ENCODE measurements at places on chromosomes 6 and 20. TPM values are rescaled to one million over a fixed set of nuclear protein-coding genes. Genes with fewer than 3 reads are reported as not detected.
A peak's percentile ranks its signal among the peaks of the same experiment; 100 is the strongest.

The TEAD3 gene
- 19.2 TPM for total RNA-seq

The RXRB gene
- total RNA-seq: 27.4 TPM

GRCh38 chr20:59577809-59578435, 26.4 kb upstream of the PHACTR3 start:
- H3K27ac ChIP-seq: no peak overlapping the region
- DNase-seq: no peak
- H3K36me3 ChIP-seq: no peaks in the 10 kb centered on the region
- no peak overlapping the region for H3K4me3 ChIP-seq

GRCh38 chr6:123902738-123903313, 99.2 kb downstream of the NKAIN2 start:
- no peaks in the 10 kb centered on the region for H3K27me3 ChIP-seq
- H3K36me3 ChIP-seq: no peaks in the 10 kb centered on the region
- no peak overlapping the region for H3K27ac ChIP-seq
- H3K4me3 ChIP-seq: no peak overlapping the region
- no peak for DNase-seq

- H3K27ac ChIP-seq: no peak overlapping the region
- peaks cover 29% of the 10 kb centered on the region for H3K36me3 ChIP-seq
- DNase-seq: no peak
- H3K4me3 ChIP-seq: no peak overlapping the region
Measured at GRCh38 chr20:5552154-5552553, 198.0 kb upstream of the SHLD1 start.

DNA sequence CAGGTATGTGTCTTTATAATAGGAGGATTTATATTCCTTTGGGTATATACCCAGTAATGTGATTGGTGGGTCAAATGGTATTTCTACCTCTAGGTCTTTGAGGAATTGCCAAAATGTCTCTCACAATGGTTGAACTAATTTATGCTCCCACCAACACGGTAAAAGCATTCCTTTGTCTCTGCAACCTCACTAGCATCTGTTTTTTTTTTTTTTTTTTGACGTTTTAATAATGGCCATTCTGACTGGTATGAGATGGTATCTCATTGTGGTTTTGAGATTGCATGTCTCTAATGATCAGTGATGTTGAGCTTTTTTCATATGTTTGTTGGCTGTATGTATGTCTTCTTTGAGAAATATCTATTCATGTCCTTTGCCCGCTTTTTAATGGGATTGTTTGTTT, 144.9 kb upstream of the RGS17 start:
- H3K27me3 ChIP-seq: no peaks in the 10 kb centered on the region
- no peak overlapping the region for H3K4me3 ChIP-seq
- DNase-seq: no peak
- H3K4me1 ChIP-seq: no peaks in the 10 kb centered on the region

- peaks cover 13% of the 10 kb centered on the region for H3K36me3 ChIP-seq
- no peak overlapping the region for H3K4me3 ChIP-seq
- H3K27ac ChIP-seq: no peak overlapping the region
- H3K4me1 ChIP-seq: no peaks in the 10 kb centered on the region
Measured at GRCh38 chr6:161117942-161118341, 126.4 kb downstream of the MAP3K4 start.

The BPI gene
- total RNA-seq: 1.8 TPM

The OR12D2 gene
- not detected for total RNA-seq

DNA sequence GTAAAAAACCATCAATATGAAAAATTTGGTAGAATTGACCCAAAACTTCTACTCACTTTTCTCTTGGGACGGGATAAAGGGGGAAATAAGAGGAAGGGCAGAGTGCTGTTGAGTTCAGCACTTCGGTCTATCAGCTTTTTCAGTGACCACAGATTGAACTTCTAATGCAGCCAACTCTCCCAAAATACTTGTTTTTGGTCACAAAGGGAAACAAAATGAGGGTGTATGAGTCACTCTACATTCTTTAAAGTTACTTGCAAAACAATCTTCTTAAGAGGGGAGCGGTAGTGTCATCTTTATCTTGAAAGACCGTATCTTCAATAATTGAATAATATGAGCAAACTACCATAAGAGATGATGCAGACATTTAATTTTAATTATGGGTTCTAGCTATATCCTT, 661.3 kb downstream of the CD109 start:
- no peak for DNase-seq
- H3K27me3 ChIP-seq: no peaks in the 10 kb centered on the region
- no peak overlapping the region for H3K4me3 ChIP-seq
- H3K4me1 ChIP-seq: no peaks in the 10 kb centered on the region
- H3K27ac ChIP-seq: no peak overlapping the region
- no peaks in the 10 kb centered on the region for H3K36me3 ChIP-seq

The NRSN1 gene
- total RNA-seq: 0.17 TPM

The CBLN4 gene
- 0.15 TPM for total RNA-seq

- H3K4me3 ChIP-seq: no peak overlapping the region
- no peak overlapping the region for H3K27ac ChIP-seq
- H3K36me3 ChIP-seq: no peaks in the 10 kb centered on the region
- DNase-seq: no peak
- H3K4me1 ChIP-seq: no peaks in the 10 kb centered on the region
Measured at GRCh38 chr6:148416330-148416965, 73.8 kb downstream of the SASH1 start.

The SPTLC3 gene
- total RNA-seq: 18.9 TPM

The PARD6B gene
- total RNA-seq: 41.8 TPM

The CST5 gene
- total RNA-seq: 0.37 TPM

DNA sequence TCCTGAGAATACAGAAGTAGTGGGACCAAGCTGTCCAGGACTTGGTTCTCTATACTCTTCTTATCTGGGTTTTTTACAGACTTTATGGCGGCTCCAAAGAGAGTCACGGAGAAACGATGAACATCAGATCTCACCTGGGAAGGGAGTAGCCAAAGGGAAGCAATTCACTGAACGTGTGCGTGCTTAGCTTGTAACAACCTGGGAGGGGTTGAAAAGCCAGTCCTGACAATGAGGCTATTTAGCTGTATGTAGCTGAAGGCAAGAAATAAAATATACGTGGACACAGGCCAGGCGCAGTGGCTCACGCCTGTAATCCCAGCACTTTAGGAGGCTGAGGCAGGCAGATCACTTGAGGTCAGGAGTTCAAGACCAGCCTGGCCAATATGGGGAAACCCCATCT, 18.2 kb upstream of the RBL1 start:
- DNase-seq: no peak
- no peak overlapping the region for H3K27ac ChIP-seq
- H3K27me3 ChIP-seq: no peaks in the 10 kb centered on the region
- no peaks in the 10 kb centered on the region for H3K36me3 ChIP-seq
- H3K4me3 ChIP-seq: no peak overlapping the region

The OR2B6 gene
- not detected for total RNA-seq

GRCh38 chr6:135012764-135013163, 41.9 kb downstream of the HBS1L start:
- H3K27ac ChIP-seq: no peak overlapping the region
- no peaks in the 10 kb centered on the region for H3K4me1 ChIP-seq
- H3K36me3 ChIP-seq: no peaks in the 10 kb centered on the region
- no peak overlapping the region for H3K4me3 ChIP-seq
- H3K27me3 ChIP-seq: no peaks in the 10 kb centered on the region

The CTAGE9 gene
- total RNA-seq: not detected

DNA sequence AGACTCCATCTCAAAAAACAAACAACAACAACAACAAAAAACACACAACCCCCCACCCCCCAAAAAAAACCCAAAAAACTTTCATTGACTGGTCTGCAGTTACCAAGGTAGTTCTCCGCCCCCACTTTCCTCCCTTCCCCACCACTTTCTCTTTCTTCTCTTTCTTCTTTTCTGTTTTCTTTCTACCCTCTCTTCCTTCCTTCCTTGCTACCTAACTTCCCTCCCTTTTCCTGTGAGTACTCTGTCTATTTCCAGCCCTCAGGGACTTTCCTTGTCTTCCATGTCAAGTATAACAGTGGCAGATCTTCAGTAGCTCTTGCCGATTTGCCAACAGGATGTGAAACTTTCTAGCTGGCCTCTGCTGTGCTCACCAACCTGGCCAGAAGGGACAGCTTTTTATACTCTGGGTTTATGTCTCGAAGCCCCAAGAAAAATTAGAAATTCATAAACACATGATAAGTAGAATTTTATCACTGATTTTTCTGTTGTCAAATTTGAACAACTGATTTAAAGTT, 399.5 kb downstream of the QKI start:
- no peaks in the 10 kb centered on the region for H3K4me1 ChIP-seq
- no peaks in the 10 kb centered on the region for H3K36me3 ChIP-seq
- H3K27ac ChIP-seq: no peak overlapping the region
- H3K4me3 ChIP-seq: no peak overlapping the region
- DNase-seq: no peak
- no peaks in the 10 kb centered on the region for H3K27me3 ChIP-seq

GRCh38 chr20:24765316-24766142, 183.5 kb upstream of the CST7 start:
- DNase-seq: no peak
- H3K36me3 ChIP-seq: no peaks in the 10 kb centered on the region
- no peak overlapping the region for H3K27ac ChIP-seq
- no peaks in the 10 kb centered on the region for H3K27me3 ChIP-seq

DNA sequence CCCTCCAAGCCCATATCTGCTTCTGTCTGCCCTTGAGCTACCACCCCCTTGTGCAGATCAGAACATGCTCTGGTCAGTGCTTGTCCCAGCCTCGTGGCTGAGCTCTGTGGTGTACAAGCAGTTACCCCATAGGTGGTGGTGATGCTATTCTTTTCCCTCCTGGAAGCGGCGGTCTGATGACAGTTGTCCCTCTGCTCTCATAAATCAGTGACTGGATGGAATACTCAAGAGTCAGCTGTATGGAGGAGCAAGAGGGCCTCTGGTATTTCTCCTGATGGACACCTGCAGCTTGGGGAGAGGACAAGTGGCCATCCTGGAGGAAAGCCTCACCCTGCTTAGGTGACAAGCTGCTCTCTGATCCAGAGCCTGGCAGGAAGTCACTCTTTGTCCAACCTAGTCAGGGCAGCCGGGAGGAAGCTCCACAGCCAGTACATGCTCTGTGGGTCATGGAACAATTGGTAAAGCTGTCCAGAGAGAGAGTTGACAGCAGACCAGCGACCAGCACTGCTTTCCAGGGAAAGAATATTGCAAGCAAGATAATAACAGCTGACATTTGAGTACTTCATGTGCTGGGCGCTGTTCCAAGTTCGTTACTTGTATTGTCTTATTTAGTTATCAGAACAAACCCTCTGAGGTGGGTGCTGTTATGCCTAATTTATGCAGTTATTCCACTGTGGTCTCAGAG, 47.1 kb downstream of the SCAND1 start:
- no peaks in the 10 kb centered on the region for H3K27me3 ChIP-seq
- peaks cover 8% of the 10 kb centered on the region for H3K4me1 ChIP-seq
- peak overlapping the region; percentile 46 for H3K27ac ChIP-seq

- no peaks in the 10 kb centered on the region for H3K4me1 ChIP-seq
- no peaks in the 10 kb centered on the region for H3K27me3 ChIP-seq
Measured at GRCh38 chr6:52499026-52499425, 77.8 kb downstream of the TRAM2 start.

DNA sequence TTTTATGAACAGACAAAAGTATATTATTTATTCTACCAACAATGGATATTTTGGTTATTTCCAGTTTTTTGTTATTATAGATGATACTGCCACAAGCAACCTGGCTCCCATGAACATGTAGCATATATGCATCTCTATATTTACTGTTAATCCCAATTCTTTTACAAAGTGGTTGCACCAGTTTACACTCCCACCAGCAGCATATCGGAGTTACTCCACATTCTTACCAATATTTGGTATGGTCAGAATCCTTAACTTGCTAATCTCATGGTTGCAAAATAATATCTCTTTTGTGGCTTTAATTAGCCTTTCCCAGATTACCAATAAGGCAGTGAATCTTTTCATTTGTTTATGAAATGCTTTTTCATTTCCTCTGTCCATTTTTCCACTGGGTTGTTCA, 137.6 kb upstream of the CDYL start:
- no peaks in the 10 kb centered on the region for H3K36me3 ChIP-seq
- no peak for DNase-seq
- no peaks in the 10 kb centered on the region for H3K4me1 ChIP-seq
- H3K27me3 ChIP-seq: no peaks in the 10 kb centered on the region

DNA sequence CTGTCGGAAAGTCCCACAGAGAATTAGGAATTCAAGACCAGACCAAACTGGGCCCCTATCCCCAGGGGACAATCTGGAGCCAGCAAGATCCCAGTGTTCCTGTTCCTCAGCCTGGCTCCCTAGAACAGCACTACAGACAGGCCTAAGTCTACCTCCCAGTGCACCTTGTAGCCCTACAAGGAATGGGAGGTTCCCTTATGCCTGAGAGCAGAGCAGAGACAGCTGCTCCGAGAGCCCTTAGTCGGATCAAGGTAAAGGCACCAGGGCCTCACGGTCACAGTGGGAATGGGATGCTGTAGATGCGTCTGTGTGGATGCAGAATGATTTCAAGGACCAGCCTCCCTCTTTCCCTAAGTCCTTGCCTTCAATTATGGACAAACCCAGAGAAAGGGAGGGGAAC, 204.5 kb upstream of the STXBP5 start:
- H3K27ac ChIP-seq: no peak overlapping the region
- no peaks in the 10 kb centered on the region for H3K4me1 ChIP-seq
- H3K36me3 ChIP-seq: no peaks in the 10 kb centered on the region
- no peak overlapping the region for H3K4me3 ChIP-seq
- DNase-seq: no peak

- no peak for DNase-seq
- no peaks in the 10 kb centered on the region for H3K36me3 ChIP-seq
- peaks cover 2% of the 10 kb centered on the region for H3K27me3 ChIP-seq
- H3K4me1 ChIP-seq: no peaks in the 10 kb centered on the region
- H3K27ac ChIP-seq: no peak overlapping the region
Measured at GRCh38 chr6:40376113-40376650, 211.0 kb downstream of the LRFN2 start.

The MRAP2 gene
- total RNA-seq: 4.2 TPM

- H3K4me1 ChIP-seq: no peaks in the 10 kb centered on the region
- no peak overlapping the region for H3K4me3 ChIP-seq
- H3K27ac ChIP-seq: no peak overlapping the region
Measured at GRCh38 chr6:98566126-98566525, 268.2 kb upstream of the POU3F2 start.

The RAET1L gene
- total RNA-seq: not detected

- H3K27me3 ChIP-seq: no peaks in the 10 kb centered on the region
- no peak for DNase-seq
- H3K36me3 ChIP-seq: no peaks in the 10 kb centered on the region
- H3K4me3 ChIP-seq: no peak overlapping the region
- no peak overlapping the region for H3K27ac ChIP-seq
- no peaks in the 10 kb centered on the region for H3K4me1 ChIP-seq
Measured at GRCh38 chr6:7073821-7074525, 33.8 kb upstream of the RREB1 start.

- H3K27me3 ChIP-seq: no peaks in the 10 kb centered on the region
- no peak overlapping the region for H3K27ac ChIP-seq
- H3K4me3 ChIP-seq: no peak overlapping the region
- H3K4me1 ChIP-seq: no peaks in the 10 kb centered on the region
Measured at GRCh38 chr6:142241061-142241460, 60.7 kb upstream of the ADGRG6 start.

DNA sequence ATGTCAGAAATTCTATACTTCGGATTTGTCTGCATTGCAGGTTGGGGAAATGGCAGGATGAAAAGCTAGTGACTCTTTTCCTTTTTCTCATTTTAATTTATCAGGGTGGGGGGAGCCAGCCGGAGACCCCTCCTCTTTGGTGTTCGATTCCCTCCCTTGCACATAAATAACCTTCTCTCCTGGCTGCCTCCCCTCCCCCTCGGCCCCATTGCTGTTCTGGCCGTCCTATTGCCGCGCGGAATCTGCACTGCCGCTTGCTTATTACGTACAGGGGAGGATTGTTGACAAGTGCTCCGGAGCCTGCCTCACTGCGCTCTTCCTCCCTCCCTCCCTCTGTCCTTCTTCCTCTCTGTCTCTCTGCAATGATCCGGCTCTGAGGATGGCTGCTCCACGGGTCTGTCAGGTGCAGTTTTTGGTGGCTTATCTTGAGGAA, 154.7 kb downstream of the JARID2 start:
- no peak overlapping the region for H3K4me3 ChIP-seq
- peak overlapping the region; percentile 47 for H3K27ac ChIP-seq
- H3K27me3 ChIP-seq: no peaks in the 10 kb centered on the region
- H3K36me3 ChIP-seq: no peaks in the 10 kb centered on the region
- DNase-seq: peak; percentile 62
- peaks cover 13% of the 10 kb centered on the region for H3K4me1 ChIP-seq

All from lung (tissue), 17 donors.